ENCODE measurements at places on chromosomes 6 and 20. TPM values are rescaled to one million over a fixed set of nuclear protein-coding genes. Genes with fewer than 3 reads are reported as not detected.

DNA sequence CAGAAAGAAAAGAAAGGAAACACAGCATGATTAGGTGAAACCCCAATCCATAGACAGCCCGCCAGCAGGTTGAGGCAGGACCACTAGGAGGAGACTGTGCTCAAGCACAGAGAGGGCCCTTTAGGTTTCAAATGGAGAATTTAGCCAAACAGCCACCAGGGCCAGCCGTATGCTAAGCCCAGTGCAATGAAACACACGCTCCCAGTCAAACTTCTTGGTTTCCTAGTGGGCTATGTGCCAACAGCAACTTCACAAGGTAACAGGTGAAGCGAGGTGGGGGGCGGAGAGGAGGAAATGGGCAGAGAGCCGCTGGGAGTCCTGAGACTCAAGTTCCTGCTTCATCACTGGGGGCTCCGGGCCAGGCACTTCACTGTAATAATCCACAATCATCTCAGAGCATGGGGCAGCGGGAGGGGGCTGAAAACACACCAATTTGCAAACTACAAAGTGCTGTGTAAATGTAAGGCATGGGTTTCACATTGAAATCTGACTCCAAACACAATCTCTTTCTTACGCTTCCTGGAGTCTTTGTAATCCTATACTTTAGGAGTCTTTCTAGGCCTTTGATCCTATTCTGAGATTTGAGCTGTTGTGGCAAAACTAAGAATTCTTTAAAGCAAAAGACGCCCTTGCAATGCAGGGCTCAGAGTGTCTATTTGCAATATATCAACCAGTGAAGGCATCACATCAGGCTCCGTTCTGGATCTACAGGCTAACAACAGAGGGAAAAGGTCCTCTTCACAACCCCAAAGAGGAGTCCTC, 117.3 kb downstream of the OPRM1 start:
- no peak for DNase-seq

Gene TREM2
- not detected for total RNA-seq

Gene SAYSD1
- 13.3 TPM for total RNA-seq

GRCh38 chr6:15444081-15444731, 198.3 kb downstream of the JARID2 start:
- no peak for DNase-seq

DNA sequence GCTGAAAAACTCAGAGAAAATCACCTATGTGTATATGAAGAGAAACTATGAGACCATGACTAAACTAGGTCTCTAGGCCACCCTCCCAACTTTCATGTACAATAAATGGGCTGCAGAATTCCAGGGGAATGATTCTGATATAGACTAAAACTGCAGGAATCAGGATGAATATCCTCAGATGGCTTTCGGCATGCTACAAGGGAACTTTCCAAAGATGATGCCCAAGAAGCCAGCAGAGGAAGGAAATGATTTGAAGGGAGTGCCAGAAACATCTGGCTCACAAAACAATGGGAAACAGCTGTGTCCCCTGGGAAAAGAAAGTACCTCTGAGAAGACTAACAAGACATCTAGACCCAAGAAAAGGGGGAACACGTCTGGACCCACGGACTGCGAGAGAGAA, 41.1 kb downstream of the PLN start:
- DNase-seq = no peak

- no peak for DNase-seq
Measured at GRCh38 chr20:14865731-14866130, 528.3 kb upstream of the FLRT3 start.

DNA sequence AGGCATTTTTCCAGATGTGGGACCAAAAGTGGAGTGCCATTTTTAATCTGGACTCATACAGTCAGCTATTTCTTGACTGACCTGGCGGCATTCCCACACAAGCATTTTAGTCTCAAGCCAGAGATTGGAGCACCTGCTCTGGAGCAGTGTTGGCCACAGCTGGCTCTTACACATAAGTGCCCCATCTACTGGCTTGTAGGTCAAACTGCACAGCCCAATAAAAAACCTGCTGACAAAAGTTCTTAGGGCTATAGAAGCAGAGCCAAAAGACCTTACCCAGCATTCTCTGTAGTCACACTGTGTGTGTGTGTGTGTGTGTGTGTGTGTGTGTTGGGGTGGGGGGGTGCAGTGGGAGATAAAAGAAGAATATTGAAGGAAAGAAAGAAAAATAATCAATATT, 38.6 kb upstream of the SENP6 start:
- DNase-seq = no peak

DNA sequence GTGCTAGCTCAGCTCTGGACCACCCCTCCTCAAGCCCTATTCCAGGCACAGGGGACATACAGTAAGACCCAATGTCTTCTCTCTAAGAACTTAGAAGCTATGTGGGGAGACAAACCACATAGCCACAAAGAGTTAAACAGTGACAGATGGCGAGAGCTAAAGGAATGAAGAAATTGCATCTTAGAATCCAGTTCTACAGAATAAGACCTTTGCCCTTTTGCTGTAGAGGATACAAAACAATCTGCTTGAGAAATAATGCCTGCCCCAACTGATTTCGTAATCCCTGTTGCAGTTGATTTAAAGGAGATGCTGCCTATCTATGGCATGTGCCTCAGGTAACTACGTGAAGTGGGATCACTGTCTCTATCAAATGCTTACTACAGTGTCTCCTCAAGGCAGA, 31.2 kb downstream of the TNFRSF21 start:
- no peak for DNase-seq

DNA sequence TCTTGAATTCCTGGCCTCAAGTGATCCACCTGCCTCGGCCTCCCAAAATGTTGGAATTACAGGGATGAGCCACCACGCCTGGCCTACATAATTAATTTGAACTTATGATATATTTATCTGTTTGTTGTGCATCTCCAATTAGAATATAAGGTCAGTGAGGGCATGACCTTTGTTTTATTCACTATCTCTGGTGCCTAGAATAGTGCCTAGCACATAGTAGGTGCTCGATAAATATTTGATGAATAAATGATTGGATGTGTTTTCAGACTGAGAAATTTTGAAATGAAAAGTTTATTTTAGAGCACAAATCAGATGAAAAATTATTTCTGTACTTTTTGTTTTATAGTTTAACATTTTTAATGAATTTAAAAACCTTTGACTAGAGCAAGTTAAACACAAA, 19.4 kb upstream of the VEGFA start:
- DNase-seq = no peak

DNA sequence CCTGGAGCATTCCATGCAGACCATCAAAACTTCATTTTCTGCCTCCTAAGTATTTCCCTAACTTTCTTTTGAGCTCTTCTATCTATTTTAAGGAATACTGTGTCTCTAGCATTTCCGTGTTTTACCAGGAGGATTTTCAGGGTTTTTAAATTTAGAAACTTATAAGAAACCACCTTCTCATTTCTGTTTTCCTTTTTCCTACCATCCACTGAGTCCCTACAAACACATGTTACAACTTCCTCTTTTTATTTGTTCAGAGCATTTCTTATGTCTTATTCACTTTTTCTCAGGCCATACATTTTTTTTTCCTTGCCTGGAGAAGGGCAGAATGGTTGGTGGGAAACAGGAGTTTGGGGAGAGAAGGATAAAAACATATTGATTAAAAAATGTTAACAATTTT, 130.0 kb upstream of the BMP5 start:
- no peak for DNase-seq

Gene CFAP206
- total RNA-seq = 5.0 TPM

GRCh38 chr6:31972709-31973350, 892 bp upstream of the DXO start:
- no peak for DNase-seq

Measured in type B pancreatic cell (in vitro differentiated cells).